ENCODE measurements at places on chromosomes 7 and 10.

DNA sequence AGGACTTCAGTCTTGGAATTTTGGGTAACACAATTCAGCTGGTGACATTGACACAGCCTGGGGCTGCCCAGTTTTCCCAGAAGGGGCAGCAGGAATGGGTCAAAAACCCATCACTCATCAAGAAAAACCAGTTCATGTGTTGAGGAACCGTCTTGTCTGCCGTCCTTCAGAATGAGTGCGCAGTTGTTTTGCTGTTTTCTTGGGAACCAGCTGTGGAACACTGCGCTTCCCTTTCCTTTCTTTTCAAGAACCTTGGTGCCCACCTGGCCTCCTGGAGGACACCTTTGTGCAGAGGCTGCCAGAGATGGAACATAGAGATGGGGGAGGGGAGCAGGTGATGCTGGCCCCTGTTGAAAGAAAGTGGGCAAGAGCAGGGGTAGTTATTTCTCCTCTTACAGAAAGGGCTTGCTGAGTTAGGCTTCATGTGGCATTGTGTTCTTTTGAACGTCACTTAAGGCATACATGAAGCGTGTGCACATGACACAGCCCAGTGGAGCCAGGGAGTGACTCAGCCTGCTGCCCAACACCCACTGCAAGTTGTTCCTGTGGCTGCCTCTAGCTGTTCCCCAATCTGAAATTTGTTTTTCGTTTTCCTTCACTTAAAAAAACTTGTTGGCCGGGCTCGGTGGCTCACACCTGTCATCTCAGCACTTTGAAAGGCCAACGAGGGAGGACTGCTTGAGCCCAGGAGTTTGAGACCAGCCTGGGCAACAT is 87.4 kb upstream of the TNS3 start:
- DNase-seq = peak; percentile 96

DNA sequence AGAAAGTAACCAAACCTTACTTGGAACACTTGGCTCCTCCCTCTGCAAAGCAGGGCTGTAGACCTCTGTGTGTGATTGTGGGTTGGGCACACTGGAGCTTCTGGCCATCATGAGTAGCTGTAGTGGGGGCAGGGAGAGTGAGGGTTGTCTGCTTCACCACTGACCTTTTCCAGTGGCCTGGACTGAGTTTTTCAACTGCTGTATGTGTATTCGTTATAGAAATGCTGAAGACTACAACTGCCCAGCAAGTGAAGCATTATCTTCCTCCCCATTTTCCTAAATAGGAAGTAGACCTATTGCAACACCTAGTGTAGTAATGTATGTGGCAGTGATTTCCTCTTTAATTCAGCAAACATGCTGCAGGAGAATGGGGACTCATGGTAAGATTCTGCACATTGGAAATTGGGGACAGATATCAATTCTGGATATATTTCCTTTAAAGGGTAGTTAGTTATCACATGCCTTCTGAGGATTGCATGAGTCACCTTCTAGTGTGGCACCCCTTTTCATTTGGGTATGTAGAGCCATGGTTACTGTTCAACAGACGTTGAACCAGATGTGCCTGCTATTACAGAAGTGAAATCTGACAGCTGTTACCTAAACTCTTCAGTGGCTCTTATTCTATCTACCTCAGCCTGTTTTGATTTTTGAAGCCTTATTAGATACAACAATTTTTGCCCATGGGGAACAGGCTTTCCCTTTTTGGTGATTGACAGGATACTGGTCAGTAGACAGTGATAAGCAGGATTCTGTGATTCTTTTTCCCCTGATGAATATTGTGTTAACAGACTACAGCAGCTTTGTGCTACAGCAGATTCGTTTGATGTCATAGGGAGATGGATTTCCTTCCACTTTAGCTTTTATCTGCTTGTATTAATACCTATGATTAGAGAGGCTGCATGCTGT is 130.9 kb downstream of the SND1 start:
- DNase-seq = no peak

DNA sequence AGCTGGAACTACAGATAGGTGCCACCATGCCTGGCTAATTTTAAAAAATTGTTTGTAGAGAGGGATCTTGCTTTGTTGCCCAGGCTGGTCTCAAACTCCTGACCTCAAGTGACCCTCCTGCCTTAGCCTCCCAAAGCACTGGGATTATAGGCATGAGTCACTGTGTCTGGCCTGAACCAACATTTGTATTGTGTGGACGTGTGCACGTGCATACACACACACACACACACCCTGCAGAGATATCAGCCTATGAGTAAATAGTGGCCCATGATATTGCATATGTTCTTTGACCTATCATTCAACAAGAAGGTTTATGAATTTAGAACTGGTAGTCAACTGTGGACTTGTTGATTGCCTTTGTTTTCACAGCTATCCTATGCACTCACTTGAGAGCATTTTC is 161.6 kb downstream of the BAMBI start:
- no peak for DNase-seq

GRCh38 chr7:30091987-30092386 is 42.8 kb upstream of the MTURN start:
- DNase-seq = no peak

DNA sequence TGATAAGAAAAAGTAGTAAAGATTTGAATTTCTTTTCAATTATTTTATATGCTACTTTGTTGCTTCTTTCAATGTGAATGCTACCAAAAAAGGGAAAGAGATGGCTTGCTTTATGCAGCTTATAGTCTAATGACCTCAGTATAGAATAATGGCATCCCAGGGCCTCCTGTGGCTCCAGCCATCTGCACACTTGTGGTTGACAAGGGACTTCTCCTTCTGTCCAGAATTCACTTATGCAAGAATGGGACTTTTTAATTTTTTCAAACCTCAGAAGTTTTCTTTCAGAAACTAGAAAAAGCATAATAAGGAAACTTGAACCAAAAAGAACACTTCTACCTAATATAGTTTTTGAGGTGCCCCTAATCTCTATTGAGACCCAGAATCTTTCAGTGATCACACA is 310.9 kb downstream of the CTNNA3 start:
- no peak for DNase-seq

GRCh38 chr10:123356799-123357198 is 202.6 kb downstream of the BUB3 start:
- DNase-seq = no peak

- DNase-seq = no peak
Observed at GRCh38 chr10:1360558-1361164, 304.5 kb downstream of the WDR37 start.

DNA sequence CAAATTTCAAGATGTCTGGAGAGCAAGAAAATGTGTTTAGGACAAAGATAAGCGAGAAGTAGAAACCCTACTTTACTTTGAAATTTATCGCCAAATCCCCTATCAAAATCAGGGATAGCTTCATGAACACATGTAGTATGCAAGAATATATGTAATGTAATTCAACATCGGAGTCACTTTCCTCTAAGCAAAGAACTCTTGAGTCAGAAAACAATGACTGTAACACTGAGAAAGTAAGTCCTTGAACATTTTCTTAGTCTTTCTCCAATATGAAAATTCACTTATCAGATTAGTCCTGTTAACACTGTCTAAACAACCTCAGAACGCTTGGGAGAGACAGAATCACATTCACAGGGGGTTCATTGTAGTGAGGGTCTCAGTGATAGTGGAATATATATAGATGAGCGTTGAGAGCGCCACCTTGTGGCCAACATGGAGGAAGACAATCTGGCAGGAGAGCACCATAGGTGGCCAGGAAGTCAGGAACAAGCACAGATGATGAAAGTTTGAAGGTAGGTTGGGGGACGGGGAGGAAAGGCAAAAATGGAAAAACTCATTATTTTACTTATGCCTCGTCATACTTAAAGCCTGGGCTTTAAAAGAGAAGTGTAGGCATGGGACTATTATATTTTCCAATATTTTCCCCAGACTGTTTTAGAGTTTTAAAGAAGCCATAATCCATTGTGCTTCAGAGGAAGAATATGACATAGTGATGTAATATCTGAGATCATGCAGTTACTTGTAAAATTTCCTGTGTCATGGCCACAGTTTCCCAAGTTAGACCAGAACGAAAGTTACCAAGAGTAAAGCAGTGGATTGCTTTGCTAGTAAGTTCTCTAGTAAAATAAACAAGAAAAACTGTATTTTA is 115.5 kb upstream of the GNAI1 start:
- peak; percentile 75 for DNase-seq

DNA sequence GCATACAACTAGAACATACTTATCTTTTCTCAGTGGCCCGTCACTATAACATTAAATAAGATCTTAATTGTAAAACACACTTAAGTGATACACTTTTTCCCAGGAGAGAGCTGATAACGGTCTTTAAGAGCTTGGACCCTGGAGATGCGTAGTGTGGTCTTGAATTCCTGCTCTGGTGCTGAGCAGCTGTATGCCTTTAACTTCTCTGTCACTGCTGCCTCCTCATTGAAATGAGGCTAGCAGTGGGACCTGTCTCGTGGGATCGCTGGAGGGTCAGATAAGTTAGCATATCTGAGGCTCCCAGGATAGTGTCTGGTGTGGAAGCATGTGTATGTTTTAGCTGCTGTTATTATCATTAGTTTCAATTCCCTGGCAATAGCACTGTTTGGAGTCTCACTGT is 194.9 kb downstream of the SDK1 start:
- no peak for DNase-seq

DNA sequence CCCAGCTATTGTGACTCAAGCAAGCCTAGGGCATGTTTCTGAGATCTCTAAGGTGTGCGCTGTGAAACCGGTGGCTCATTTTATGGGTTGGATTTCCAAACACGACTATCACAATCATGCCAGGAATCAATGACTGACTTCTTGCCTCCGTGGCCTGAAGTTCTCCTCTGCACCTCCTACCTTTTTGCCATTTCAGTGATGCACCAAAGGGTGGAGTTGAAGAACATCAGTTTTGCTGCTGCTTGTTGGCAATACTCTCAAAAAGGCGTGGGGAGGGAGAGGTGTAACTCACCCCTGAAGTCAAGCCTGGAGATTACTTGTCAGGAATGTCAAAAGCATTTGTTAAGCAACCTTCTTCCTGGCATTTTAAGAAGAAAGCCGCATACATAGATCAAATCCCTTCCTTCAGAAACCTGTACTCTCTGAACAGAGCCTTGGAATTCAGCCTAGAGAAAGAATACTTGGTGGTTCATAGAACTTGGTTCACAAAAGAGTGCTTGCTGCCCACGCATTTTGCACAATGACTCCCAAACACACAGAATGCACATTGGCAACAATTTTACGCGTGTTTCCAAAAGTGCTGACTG is 41.0 kb downstream of the KIAA1217 start:
- DNase-seq = peak; percentile 41

DNA sequence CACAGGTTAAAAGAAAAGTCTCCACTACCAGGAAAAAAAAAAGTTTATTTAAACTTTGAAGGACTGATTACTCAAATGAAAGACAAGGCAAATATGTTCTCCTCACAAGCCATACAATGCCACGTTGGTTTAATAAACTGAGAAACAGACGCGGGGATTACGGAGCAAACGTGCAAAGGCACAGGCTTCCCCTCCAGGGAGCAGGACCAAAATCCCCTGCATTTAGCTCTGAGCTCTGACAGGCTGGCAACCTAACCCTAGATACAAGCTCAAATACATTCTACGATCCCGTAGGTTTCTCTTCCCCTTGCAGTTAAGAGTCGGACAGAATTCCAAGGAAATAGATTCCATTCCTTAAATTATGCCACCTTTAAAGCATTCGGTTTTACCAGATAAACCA is 7.7 kb upstream of the GRB10 start:
- no peak for DNase-seq

DNA sequence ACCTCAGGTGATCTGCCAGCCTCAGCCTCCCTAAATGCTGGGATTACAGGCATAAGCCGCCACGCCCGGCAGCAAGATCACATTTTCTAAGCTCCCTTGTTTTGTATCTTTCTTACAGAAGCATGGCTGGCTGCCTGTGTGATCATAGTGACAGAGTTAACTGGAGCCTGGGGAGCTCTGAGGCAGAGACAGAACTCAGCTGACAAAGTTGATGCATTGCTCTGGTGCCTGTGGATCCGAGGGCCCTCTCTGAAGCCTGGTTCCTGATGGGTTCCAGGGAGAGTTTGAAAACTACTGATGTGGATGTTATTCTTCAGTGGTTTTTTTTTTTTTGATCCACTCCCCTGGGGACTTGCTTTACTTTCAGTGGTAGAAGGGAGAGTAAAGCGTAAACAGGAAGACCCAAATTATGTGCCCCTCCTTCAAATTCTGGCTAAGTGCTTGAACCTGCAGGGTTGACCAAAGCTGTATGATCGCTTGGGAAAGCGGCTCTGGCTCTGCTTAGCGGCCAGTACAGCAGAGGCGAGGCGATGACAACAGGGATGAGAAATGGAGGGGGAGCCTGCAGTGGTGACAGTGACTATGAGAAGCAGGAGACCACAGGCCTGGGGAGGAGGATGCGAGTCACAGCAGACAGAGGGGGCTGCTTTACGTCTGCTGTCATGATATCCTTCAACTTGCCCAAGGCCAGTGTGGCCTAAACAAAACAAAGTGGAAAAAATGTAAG is 6.8 kb upstream of the EFCAB10 start:
- DNase-seq = no peak

DNA sequence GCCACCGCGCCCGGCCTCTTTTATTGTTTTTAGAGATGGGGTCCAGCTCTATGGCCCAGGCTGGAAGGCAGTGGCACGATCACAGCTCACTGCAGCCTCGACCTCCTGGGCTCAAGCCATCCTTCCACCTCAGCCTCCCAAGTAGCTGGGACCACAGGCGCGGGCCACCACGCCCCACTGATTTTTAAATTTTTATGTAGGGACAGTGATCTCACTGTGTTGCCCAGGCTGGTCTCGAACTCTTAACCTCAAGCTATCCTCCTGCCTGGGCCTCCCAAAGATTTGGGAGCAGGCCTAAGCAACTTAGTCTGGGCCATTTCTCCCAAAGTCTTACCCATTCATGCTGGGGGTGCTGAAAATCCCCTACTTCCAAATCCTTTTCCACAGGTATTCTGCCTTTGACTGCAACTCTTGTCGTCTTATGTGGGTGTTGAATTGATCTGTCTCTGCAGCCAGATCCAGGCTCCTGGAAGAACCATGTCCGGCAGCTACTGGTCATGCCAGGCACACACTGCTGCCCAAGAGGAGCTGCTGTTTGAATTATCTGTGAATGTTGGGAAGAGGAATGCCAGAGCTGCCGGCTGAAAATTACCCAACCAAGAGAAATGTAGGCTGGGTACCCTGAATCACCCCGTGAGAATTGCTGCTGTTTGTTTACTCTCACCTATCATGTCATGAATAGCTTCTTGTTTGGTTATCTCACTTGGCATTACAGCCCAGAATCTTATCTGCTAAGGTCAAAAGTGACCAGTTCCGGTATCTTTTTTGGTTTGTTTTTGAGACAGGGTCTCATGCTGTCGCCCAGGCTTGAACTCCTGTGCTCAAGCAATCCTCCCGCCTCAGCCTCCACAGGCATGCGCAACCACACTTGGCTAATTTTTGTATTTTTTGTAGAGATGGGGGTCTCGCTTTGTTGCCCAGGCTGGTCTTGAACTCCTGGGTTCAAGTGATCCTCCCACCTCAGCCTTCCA is 1.1 kb downstream of the ZDHHC4 start:
- no peak for DNase-seq
